ENCODE measurements at places on chromosomes 7 and 10.

DNA sequence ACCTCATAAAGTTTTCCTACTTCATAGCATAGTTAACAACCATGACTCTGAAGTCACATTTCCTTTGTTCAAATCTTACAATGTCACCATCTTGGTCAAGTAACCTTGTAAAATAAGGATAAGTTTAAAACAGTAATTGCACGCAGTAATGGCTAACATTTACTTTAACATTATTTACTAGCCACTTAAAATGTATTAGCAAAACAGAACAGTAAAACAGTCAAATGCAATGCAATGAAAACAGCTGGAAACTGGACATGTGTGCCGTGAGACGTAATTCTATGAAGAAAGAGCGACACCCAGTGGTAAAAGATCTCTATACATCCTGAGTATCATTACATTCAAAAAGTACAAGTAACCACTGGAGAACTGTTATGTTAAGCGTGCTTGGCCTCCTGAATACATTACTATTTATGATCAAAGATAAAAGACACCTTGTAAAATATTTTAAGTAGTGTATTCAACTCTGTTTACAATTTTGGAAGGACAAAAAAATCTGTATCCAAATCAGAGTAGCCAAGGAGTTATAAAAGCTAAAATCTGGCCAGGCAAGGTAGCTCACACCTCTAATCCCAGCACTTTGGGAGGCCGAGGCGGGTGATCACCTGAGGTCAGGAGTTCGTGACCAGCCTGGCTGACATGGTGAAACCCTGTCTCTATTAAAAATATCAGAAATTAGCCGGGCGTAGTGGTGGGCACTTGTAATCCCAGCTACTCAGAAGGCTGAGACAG is 27.2 kb downstream of the ATE1 start:
- no peak for DNase-seq

DNA sequence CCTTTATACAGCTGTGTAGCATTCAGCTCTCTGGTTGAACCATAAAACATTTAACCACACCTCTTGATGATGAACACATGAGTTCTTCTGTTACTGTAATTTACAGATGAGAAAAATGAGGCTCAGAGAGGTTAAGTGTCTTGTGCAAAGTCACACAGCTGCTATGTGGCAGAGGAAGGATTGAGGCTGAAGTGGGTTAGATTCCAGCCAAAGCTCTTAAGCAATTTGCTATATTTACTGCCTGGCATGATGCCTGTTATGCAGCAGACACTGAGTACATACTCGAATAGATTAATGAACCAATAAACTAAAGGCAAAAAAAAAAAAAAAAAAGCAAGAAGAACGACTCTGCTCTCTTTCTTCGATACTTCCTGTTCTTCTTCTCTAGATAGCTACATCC is 35.7 kb downstream of the GFRA1 start:
- no peak for DNase-seq

DNA sequence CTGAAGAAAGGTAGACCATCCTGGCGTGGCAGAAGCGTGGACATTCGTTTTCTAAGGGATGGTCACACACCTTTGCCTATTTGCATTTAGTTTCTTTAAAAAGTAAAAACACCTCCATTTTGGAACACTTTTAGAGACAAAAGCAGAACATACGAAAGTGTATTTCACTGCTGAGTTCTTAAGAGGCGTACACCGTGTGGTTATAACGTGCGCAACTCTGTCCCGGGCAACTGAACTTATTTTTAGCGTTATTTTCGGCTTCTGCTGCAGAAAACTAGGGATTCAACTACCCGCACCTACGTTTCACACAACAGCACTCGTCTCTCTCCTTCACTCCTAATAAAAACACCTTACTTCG is 557 bp upstream of the LSM8 start:
- no peak for DNase-seq

- no peak for DNase-seq
These were observed 170.3 kb downstream of the DIP2C start for GRCh38 chr10:519055-519715.

DNA sequence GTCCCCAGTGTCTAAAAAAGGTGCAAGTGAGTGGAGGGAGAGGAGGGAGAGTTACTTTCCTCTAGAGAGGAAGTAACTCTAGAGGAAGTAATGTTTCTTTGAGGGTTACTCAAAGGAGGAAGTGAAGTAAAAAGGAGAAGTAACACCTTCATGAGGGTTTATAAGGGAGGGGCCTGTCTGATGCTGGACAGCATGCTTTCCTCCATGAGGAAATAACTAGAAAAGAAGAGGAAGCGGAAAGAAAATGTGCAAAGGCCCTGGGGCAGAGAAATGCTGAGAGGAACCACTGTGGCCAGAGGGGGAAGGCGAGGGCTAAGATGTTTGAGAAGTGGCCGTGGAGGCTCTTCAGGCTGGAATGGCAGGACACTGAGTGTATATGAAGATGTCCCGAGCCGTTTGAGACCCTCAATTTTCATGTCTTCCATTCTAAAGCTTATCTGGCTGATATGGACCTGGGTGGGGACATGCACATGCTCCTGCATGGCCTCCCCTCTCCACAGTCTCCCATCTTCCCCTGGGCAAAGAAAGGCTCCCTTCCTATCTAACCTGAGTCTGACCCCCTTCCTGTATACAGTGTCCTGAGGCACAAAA is 3.4 kb upstream of the SLC18A2 start:
- DNase-seq, result no peak

DNA sequence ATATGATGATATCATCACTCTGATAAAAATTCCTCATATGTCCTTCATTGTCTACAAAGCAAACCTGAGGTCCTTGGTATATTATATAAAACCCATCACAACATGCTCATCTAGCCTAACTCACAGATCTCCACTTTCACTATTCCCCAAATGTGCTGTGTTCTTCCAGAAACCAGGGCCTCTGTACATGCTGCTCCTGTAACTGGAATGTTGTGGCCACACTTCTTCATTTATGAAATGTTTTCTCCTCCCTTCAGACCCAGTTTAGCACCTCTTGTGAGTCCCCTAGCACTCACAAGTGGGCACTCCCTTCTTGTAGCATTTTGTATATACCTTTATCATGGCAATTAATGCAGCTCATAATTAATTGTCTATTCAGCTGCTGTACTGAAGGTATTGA is 61.9 kb downstream of the AASS start:
- DNase-seq, result no peak

GRCh38 chr10:88159127-88159829 is 295.9 kb downstream of the PTEN start:
- no peak for DNase-seq

DNA sequence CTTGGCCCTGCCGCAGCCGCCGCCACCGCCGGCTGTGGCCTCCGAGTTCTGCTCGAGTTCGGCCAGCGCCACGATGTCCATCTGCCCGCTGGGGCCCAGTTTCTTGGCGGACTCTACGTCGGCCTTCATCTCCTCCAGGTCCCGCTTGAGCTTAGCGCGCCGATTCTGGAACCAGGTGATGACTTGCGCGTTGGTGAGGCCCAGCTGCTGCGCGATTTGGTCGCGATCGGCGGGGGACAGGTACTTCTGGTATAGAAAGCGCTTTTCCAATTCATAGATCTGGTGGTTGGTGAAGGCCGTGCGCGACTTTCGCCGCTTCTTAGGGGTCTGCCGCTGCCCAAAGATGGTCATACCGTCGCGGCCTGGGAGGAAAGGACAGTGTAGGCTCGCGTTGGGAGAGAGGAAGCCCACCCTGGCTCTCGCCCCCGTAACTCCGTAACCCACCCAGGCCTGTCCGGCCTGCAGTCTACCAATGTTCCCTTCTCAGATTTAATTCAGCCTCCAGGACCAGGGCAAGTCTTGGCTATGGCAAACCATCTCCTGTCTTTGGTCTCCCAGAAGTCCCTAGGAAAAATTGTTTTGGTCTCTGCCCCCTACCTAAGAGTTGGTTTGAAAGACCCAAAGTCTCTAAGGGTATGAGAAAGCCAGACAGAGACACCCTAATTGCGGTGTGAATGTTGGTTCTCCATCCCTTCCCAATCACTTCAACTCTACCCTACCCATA is 1.7 kb downstream of the LBX1 start:
- no peak for DNase-seq

GRCh38 chr10:6609625-6610024 is 29.5 kb upstream of the PRKCQ start:
- DNase-seq, result no peak

- DNase-seq, result no peak
These were observed 15.6 kb downstream of the MDFIC start for GRCh38 chr7:114937446-114937845.

GRCh38 chr10:132560241-132560731 is 22.7 kb downstream of the INPP5A start:
- DNase-seq, result no peak

- DNase-seq, result no peak
These were observed 105.3 kb upstream of the KCTD7 start for GRCh38 chr7:66523409-66523808.

DNA sequence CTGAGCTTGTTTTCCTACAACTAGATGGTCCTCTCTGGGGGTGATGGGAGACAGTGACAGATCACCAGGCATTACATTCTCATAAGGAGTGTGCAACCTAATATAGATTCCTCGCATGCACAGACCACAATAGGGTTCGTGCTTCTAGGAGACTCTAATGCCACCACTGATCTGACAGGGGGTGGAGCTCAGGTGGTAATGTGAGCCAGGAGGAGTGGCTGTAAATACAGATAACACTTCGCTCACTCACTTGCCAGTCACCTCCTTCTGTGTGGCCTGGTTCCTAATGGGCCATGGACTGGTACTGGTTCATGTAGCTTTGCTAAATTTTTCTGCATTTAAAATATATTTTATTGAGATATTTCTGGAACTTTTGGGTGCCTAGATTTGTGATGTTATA is 202.3 kb upstream of the ZNF32 start:
- no peak for DNase-seq

GRCh38 chr7:5458921-5459480 is 35.4 kb upstream of the TNRC18 start:
- DNase-seq, result no peak

All from GOT3 (cell line).